ENCODE measurements at places on chromosomes 5 and 9. TPM values are rescaled to one million over a fixed set of nuclear protein-coding genes. Genes with fewer than 3 reads are reported as not detected.

The MTRR gene
- total RNA-seq = 61.2 TPM

The ADAMTS2 gene
- total RNA-seq = 68.9 TPM

The PCDHB15 gene
- total RNA-seq = 14.5 TPM

The NR4A3 gene
- total RNA-seq = 5.1 TPM

The CD74 gene
- total RNA-seq = 69.4 TPM

The ISL1 gene
- 29.4 TPM for total RNA-seq

The GFI1B gene
- 1.4 TPM for total RNA-seq

The CYSRT1 gene
- total RNA-seq = 0.60 TPM

The GPR151 gene
- total RNA-seq = not detected

The C1QTNF2 gene
- 16.9 TPM for total RNA-seq

The ACSL6 gene
- total RNA-seq = 73.4 TPM

The SKIC3 gene
- total RNA-seq = 199 TPM

The HMGCR gene
- 118 TPM for total RNA-seq

The SRP19 gene
- 61.9 TPM for total RNA-seq

The TMEM167A gene
- total RNA-seq = 97.9 TPM

The LHX3 gene
- total RNA-seq = 18.5 TPM

The GLDC gene
- total RNA-seq = 18.4 TPM

The MYOZ3 gene
- 11.1 TPM for total RNA-seq

The FOXD4L6 gene
- total RNA-seq = not detected

The CDH6 gene
- total RNA-seq = 36.2 TPM

The NIPAL4 gene
- not detected for total RNA-seq

The FOXI1 gene
- total RNA-seq = not detected

The GRXCR2 gene
- total RNA-seq = not detected

The ENTPD2 gene
- 7.0 TPM for total RNA-seq

The PCDHB7 gene
- 7.9 TPM for total RNA-seq

The KIF4B gene
- 0.33 TPM for total RNA-seq

The SELENOP gene
- 304 TPM for total RNA-seq

The ANKDD1B gene
- total RNA-seq = 1.4 TPM

The CCNJL gene
- total RNA-seq = 10.8 TPM

The OR1J2 gene
- total RNA-seq = not detected

The PCDHGB3 gene
- 14.2 TPM for total RNA-seq

The SPATA31E1 gene
- not detected for total RNA-seq

The ANKRD20A1 gene
- 7.1 TPM for total RNA-seq

The TCF7 gene
- 5.4 TPM for total RNA-seq

The PCDHGC5 gene
- 6.6 TPM for total RNA-seq

The C9orf50 gene
- 0.71 TPM for total RNA-seq

The KIF2A gene
- total RNA-seq = 111 TPM

The HTR4 gene
- total RNA-seq = 0.27 TPM

The SYNPO gene
- 10.1 TPM for total RNA-seq

The GPSM1 gene
- total RNA-seq = 98.5 TPM

The F2RL1 gene
- total RNA-seq = 4.2 TPM

The PLPP7 gene
- 15.3 TPM for total RNA-seq

The KIF27 gene
- total RNA-seq = 26.2 TPM

The CBY3 gene
- not detected for total RNA-seq
